NCI-H524 (cell line): ENCODE measurements at places on chromosomes 5 and 9.

DNA sequence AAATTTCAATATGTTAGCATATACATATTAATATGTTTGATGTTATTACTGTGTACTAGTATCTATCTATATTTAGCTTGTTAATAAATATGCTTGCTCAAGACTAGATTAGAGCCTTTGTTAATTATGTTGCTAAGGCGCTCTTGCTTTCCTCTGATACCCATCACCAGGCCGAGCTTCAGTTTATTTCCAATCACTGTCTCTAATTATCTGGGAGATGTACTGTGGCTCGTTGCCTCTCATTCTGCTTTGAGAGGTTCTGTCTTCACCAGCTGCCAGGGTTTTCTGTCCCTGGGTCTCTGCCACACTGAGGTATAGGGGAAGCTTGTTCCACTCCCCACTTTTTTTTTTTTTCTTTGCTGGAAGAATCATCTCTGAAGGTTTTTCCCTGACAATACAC lies 21.0 kb upstream of the TAF11L2 start:
- peak; percentile 77 for DNase-seq

GRCh38 chr9:130017076-130017475 lies 25.9 kb downstream of the FNBP1 start:
- no peak for DNase-seq

GRCh38 chr5:96752341-96753016 lies 55.3 kb downstream of the ERAP1 start:
- peak; percentile 60 for DNase-seq

DNA sequence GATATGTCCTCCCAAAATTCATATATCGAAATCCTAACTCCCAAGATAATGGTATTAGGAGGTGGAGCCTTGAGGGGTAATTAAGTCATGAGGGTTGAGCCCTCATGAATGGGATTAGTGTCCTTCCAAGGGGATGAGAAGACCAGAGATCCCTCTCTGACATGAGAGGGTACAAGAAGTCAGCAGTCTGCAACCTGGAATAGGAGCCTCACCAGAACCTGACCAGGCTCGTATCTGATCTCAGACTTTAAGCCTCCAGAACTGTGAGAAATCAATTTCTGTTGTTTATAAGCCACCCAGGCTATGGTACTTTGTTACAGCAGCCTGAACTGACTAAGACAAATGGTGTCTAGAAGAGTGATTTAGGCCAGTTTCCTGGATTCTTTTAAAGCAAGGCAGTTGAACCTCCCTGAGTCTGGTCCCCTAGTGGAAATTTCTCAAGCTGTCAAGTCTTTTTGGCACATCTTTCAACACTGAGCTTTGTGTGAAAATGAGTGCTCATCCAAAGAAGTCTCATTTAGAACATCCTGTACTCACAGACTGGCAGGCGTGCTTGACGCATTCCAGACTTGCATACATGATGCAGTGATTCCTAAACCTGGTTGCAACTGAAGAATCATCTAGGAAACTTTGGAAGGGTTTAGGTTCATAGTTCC lies 254.8 kb upstream of the PPP1R2B start:
- DNase-seq: no peak

GRCh38 chr9:87070336-87070735 lies 123.0 kb upstream of the GAS1 start:
- DNase-seq: no peak

- no peak for DNase-seq
These were observed 79.8 kb downstream of the MRPL36 start for GRCh38 chr5:1719860-1720259.

DNA sequence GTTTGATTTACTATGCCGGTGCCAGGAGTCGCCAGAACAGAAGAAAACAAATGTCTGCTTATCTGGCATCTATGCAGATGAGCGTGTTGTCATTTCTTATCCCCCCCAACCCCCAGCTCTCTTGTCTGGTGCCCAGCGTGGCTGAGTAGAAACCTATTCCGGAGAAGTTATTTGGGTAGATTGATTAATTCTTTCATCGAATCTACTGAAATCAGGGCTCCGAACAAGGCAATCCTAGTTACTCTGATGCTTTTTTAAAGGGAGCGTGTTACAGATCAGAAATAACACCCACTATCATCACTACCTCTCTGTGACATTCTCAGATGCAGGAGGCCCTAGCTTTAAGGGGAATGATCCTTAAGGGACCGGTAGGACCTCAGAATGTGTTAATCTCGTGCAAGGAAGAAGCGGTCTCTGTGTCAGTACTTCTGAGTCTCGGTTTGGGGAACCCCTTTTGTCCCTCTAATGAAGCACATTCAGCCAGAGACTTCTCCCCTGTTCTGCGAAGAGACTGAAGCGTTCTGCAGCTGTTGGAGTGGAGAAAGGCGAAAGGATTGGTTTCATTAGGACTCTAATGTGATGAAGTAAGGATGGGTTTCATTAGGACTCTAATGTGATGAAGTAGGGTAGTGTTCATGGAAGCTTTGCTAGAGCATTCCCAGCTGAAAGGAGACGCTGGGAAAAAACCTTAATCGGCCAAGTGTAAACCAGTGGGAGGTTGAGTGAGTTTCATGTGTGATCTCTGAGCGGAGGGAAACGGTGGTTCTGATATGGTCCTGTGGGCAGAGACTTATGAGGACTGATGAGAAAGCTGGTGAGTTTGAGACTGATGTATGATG lies 1.5 kb downstream of the PIP5K1B start:
- DNase-seq: no peak

DNA sequence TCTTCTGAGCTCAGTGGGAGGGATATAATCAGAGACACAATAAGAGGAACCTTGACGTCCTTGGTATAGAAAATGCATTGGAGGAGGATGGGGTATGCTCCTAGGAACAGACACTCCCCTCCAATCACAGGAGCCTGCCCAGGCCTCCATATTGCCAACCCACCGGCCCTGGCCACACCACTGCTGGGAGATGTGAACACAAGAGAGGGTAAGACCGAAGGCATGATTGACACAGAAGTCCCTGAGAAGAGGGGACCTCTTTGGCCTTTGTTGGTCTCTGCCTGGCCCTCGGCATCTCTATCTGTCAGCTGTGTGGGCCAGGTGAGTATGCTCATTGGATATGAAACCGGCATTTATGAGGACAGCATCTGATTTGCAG lies 62.0 kb downstream of the CRB2 start:
- no peak for DNase-seq

- no peak for DNase-seq
These were observed 69.8 kb downstream of the RPS6 start for GRCh38 chr9:19310246-19310645.

GRCh38 chr9:94867842-94868312 lies 141.4 kb downstream of the AOPEP start:
- no peak for DNase-seq

DNA sequence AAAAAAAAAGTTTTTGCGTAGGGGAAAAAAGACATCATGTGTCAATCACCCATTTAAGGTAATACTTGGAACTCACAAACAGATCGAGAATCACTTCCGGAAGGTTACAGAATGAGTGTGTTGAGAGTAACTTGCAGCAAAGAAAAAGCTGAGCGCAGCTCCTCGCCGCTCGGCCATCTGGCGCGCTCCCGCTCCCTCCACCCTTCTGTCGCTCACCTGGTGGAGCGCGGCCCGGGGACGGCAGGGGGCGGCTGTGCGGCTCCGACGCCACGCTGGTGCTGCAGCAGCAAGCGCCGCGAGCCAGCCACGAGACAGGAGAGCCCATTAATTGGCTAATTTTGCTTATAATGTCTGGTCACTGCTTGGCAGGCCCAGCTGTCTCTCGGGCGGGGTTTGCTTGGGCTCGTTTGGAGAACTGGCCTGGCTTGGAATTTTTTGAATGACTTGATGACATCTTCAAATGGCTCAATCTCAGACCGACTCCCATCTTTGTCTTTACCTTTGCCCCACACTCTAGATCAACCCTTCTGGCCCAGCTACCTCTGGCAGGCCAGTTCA lies 601.8 kb downstream of the CCDC171 start:
- DNase-seq: peak; percentile 82

DNA sequence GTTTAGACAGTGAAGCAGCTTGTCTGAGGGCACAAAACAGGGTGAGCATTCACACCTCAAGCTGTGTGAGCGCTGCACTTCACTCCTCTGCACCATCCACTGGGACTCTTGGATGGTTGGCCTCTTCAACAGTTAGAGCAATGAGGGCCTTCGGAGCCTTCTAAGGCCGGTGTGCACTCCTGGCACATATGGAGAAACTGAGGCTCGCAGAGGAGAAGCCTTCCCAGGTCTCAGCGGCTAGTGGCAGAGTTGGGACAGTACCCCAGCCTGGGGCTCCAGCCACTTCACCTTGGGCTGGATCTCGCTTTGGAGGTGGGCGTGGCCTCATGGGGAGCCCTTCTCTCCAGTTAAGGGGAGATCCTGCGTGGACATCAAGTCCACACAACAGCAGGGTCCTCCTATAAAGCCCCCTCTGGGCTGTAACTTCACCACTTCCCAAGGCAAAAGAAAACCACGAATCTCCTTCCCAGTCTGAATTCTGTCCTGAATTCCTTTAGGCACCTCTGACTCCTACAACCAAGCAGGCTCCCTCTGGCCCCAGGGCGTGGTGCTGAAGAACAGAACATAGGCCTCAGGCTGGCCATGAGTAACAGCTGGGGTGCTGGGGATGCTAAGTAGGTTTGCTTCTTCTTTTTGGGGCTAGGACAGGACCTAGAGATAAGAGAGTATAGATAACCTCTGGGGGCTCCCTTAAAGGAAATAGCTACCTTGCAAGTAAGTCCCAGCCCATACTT lies 30.5 kb upstream of the CSF1R start:
- DNase-seq: no peak

GRCh38 chr5:57653636-57654290 lies 171.2 kb upstream of the ACTBL2 start:
- no peak for DNase-seq
